ENCODE measurements at places on chromosomes 2 and 18.
A peak's percentile ranks its signal among the peaks of the same experiment; 100 is the strongest.

- DNase-seq: no peak
Measured at GRCh38 chr2:189013031-189013430, 38.9 kb downstream of the COL3A1 start.

- DNase-seq: no peak
Measured at GRCh38 chr2:206276169-206276942, 1.9 kb downstream of the ZDBF2 start.

GRCh38 chr2:64586883-64587481, 62.9 kb downstream of the AFTPH start:
- no peak for DNase-seq

- no peak for DNase-seq
Measured at GRCh38 chr2:215790523-215791421, 222.6 kb downstream of the MREG start.

- peak; percentile 36 for DNase-seq
Measured at GRCh38 chr2:11863103-11863502, 116.7 kb downstream of the LPIN1 start.

- DNase-seq: no peak
Measured at GRCh38 chr18:48632676-48633257, 93.9 kb downstream of the CTIF start.

GRCh38 chr2:199704358-199705238, 146.4 kb downstream of the FTCDNL1 start:
- DNase-seq: no peak

DNA sequence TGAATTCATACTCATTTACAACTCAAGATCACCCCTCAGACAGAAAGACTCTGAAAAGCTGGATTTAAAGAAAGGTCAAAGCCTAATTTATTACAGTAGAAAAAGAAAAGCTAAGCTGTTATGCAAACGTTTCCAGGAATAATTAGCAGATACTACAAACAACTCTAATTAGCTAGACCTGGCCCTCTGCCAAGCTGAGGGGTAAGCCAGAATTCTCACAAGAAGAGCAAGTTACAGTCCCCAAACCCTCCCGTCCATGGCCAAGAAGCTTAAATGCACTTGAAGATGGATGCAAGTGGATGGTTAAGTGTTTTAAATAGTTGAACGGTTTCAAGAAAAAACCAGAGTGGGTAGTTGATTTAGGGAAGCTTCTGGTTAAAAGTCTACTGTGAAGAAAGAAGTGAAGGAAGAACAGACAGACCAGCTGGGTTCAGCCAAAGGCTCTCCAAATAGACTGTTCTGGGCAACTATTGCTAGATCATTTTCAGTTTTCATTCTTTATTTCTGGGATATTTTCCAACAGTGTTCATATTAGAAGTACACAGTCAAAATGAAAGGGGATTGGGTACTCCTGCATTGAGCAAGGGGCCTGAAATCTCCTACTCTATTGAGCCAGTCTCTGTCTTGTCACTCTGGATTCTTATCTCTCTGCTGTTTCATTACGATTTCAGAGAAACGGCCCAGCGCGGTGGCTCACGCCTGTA, 4.8 kb downstream of the LMAN2L start:
- DNase-seq: no peak

GRCh38 chr2:40716879-40717278, 265.0 kb upstream of the SLC8A1 start:
- no peak for DNase-seq

All from GM19239 (cell line).